NCI-H146 (cell line): ENCODE measurements at places on chromosomes 7 and 10.

DNA sequence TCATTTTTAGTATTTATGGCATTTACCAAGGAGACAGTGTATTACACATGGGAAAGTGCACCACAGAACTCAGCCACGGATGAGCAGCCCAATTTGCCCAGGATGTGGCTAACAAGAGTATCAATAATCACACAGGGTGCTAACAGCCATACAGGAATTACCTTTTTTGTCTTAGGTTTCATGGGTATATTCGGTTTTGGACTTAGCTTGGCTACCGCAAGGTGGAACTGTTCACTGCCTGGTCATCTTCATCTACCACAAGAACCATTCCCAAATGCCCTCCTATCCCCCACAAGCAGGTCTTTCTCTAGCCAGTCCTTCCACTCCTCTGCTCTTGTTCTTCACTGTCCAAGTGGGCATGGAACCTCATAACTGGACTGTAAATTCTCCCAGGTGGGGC lies 6.0 kb downstream of the PDLIM1 start:
- no peak for DNase-seq

- DNase-seq: no peak
These were observed 211.1 kb downstream of the ZNF365 start for GRCh38 chr10:62585211-62585775.

DNA sequence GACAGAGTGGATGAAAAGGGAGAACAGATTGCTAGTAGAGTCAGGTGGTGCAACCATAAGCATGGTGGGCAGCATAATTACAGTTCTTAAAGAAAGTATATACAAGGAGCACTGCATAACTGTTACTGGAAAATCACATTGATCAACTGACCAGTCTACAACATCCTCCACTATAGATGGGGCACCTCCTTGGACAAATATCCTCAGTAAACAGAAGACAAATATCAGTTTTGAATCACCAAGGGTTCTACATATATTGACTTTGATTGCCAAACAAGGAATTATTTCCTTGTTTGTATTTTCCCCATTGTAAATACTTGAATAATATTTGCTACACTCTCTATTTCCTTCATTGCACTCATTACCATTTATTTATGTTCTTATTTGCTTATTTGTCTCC lies 17.6 kb upstream of the CRPPA start:
- no peak for DNase-seq

DNA sequence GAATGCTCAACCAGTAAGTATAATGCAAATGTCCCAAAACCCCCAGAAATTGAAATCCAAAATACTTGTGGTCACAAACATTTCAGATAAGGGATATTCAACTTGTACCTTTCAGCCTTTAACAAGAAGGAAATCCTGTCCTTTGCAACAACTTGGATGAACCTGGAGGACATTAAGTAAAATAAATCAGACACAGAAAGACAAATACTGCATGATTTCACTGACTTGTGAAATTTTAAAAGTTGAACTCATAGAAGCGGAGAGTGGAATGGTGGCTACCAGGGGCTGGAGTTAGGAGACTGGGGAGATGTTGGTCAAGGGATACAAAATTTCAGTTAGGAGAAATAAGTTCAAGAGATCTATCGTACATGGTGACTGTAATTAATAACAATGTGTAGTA lies 187.6 kb downstream of the DNAH11 start:
- no peak for DNase-seq

DNA sequence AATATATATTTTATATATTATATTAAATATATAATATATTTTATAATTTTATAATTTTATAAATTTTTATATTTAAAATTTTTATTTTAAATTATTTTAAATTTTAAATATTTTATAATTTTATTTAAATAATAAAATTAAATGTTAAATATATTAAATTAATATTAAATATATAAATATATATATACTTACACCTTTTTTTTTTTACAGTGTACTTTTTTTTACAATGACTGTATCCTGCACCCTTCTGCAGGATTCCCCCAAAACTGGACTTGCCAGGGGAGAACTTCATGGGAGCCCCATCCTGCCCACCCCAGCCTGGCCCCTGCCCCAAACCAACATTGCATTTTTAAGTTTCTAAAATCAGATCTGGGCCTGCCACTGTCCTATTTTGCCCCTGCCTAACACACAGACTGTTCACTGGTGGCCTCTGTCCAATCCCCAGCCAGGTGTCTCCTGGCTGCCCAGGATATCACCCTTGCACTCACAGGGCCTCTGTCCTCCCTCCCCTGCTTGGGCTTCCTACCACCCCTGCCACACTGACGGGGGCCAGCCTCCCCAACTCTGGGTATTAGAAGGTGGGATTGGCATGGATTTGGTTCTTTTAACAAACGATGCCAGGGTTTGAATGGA lies 138.0 kb downstream of the ADCY1 start:
- DNase-seq: no peak

- DNase-seq: no peak
These were observed 28.2 kb downstream of the MINDY4 start for GRCh38 chr7:30799206-30799975.

- no peak for DNase-seq
These were observed 14.2 kb downstream of the INPP5F start for GRCh38 chr10:119740096-119740495.

DNA sequence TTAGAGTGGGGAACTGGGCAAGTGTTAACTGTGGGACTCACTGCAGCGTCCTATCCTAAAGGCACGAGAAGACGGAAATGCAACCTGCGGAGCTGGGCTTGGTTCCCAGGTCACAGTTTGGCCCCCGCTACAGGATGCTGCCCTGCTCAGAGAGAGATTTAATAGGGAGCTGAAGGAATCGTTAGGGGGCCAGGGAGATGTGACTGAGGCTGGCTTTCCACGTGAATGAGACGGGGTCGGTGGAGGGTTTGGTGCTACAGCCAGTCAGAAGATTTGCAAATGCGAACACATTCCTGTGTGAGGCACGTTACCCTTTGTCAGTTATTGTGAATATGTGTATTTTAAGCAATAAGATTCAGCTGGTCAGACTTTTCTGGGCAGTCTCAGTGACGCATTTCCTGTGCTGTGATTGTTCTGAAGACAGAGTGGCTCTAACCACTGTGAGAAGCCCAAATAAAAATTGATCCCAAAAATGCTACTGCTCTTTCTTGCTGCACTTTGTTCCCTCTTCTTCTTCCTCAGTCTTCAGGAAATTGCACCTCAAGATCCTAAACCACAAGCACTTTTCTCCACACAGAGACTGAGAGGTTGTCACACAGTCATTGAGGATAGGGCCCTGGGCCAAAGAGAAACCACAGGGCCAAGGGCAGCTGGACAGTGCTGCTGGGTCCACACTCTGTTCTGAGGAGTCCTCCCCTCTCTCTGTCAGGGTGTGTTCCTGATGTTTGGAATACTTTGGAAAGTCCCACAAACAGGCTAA lies 21.2 kb downstream of the CYP17A1 start:
- DNase-seq: no peak

GRCh38 chr10:32205670-32206069 lies 141.3 kb downstream of the EPC1 start:
- no peak for DNase-seq

GRCh38 chr10:105207476-105207995 lies 566.4 kb downstream of the SORCS3 start:
- no peak for DNase-seq

DNA sequence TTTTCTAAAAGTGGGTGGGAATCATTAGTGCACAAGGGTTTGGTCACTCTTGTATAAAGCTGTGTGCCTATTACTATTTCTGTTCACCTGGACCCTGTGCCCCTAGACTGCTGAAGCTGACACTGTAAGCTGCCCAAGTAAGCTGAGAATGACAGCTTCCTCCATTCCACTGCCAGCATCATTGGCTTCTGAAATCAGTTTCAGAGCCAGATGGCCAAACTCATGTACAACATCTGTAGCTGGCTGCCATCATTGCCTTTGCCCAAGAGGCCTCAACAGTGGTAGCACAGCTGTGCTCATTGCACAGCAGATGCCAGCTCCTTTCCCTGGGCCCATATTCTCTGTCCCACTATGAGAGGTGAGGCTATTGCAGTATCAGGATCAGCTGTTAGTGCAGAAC lies 165.7 kb downstream of the CPEB3 start:
- no peak for DNase-seq

DNA sequence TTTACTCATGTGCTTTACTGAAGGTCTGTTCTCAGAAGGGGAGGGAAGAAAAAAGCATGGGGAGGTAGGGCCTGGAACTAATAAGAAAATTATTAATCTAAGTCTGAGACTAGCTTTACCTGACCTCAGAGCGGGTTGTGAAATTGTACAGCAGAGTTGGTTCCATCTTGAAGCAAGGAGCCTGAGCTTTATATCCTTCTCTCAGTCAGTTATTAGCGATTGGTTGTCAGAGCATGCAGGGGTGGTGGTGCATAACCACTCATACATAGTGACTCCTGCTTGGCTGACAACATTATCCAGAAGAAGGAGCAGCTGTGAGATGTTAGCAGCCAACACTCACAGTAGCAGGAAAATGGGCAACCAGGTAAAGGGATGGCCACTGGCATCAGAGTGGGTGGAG lies 976.3 kb upstream of the LRRTM3 start:
- DNase-seq: no peak

DNA sequence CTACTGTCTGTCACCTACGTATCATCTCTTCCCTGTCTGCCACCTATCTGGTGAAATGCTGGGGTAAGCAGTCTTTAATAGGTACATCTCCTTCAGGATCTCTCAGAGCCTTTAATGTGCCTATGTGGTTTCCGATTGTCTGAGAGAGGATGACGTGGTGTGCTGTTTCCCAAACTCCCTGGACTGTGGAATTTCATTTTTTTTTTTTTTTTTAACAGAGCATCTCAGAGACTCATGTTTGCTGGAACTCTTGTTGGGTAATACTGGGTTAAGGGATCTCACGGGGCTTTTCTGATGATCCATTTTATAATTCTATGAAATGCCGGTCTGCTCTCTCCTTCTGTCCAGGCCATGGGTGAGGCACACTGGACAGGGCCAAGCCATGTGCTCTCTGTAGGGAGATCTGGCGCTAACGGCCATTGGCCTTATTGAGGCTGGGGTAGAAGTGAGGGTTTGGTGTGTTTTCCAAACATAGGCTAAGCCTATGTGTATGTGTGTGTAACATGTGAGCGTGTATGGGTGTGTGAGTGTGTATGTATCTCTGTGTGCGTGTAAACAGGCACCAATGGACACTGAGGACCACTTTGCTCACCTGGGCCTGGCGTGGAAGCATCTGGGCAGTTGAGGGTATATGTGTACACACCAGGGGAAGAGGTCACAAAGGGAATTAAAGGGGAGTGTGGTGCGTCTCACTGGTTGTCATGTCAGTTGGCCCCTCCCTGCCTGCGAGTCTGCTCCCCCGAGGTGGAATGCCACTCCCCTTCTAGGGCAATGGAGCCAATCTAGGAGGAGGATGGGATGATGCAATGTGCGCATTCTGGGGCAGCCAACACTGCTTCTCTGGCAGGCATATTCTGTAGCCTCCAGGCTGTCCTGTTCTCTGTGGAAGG lies 7.8 kb downstream of the ADRA2A start:
- no peak for DNase-seq

DNA sequence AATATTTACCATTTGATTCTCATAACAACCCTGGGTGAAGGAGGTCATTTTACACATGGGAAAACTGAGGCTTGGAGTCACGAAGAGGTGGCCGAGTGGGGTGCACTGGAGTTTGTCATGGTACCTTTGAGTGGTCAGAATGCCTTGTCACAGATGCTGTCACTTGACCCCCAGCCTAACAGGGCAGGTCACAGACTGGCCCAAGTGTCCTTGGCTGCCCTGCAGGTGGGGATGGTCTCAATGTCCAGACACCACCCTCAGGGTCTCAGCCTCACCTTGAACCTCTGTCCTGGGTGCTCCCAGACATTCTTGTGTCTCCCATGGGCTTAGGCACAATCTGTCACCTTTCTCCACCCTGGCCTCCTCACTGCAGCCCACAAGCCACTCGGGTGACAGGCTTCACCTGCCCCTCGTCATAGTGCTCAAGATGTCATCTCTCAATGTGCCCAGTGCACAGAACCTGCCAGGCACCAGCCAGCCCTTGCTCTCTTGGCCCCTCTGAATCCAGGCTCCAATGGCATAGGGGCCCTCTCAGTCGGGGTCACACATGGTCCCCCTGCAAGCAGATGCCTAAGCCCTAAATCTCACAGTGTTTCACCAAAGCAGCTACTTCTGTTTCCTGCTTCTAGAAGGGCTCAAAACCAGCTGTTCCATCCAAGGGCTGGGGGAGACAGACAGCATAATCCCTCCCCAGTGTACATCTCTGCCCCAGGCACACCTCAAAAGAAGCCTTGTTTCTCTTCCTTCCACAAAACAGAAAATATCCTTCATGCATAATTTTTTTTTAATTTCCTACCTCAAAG lies 76.8 kb upstream of the NANOS1 start:
- DNase-seq: no peak

- DNase-seq: no peak
These were observed 804.8 kb upstream of the IGFBP3 start for GRCh38 chr7:46725838-46726237.

DNA sequence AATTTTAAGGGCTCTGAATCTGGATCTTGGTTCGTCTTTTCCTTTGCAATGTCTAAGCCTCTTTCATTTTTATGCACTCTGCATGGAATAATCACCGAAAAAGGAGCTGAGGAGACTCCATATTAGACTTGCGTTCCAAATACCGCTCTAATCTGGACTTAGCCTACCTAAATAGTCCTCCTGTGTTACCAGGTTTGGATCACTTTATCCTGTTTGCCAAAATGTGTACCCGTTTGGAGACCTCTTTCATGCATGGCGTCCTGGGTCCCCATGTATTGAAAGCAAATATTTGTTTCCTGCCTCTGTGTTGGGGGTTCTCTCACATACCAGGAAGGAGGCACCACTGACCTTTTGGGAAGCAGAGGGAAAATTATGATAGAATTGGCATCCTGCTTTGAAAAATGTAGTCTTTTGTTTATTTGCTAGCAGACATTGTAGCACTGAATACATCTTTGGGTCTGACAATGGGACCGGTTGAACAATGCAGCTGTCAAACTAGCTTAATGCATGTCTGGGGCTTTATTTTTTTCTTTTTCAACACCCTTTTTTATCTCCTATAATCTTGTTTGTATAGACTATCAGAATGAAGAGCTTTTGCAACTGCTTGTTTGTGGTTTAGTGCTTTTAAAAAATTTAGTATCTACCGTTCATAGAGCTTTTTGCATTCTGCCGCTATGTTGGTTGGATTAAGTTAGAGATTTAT lies 11.8 kb upstream of the CELF2 start:
- no peak for DNase-seq

- no peak for DNase-seq
These were observed 83.2 kb downstream of the FOXL3 start for GRCh38 chr7:372932-373791.

- DNase-seq: no peak
These were observed 52.3 kb upstream of the PIP4K2A start for GRCh38 chr10:22766693-22767092.

GRCh38 chr7:97014145-97014750 lies 8.9 kb downstream of the DLX6 start:
- peak; percentile 94 for DNase-seq

GRCh38 chr7:131655866-131656265 lies 99.4 kb upstream of the PODXL start:
- no peak for DNase-seq

- DNase-seq: no peak
These were observed 7.3 kb downstream of the FAM20C start for GRCh38 chr7:199483-200249.
